ENCODE measurements at places on chromosomes 7 and 10.
A peak's percentile ranks its signal among the peaks of the same experiment; 100 is the strongest.

DNA sequence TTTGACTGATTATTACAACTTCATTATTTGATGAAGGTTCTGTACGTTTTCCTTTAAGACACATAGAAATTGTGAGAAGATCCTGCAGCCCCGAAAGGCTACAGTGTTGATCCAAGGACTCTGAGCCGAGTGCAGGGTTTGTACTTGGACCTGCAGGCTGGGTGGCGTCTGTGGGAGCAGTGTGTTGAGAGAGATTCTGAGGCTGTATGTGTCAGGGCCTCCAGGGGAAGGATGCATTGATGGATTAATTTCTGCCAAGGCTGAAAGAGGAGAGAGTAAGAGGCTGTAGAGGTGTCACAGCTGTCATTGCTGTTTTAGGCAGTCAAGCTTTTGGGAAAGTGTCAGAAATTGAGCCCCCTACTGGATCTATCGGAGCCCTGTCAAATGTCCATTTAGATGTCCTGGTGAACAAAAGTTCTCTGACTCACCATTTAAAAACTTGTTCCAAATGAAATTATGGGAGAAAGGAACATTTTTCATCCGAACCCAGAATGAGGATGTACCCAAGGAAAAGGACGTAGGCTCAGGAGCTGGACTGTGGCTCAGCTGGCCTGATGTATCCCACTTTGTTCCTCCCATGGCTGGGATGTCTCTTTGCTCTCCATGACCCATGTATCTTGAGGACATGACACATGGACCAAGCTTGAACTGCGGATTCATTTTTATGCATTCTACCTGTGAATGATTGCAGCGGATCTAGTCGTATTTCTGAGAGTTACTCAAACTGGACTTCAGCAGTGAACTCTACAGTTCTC, 102.2 kb downstream of the TCF7L2 start:
- peak; percentile 62 for DNase-seq

GRCh38 chr10:18282094-18282493, 141.9 kb downstream of the CACNB2 start:
- no peak for DNase-seq

- DNase-seq: no peak
Observed at GRCh38 chr7:143988976-143989745, 11.0 kb upstream of the OR6B1 start.

DNA sequence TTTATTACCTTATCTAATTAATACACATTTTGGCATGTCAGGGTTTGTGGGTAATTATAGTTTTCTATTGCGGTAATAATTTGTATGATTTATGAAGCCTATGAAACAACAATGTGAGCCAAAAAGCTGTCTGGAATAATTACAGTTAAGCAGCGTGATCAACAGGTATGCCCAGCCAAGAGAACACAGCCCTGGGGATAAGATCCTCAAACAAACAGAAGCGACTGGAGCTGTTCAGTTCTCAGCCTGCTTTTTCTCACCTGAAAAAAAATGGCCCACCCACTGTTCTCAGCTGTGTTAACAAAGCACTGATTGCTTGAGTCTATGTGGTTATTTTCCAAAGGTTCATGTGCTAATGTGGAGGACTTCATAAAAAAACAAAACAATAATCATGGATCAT, 855.8 kb downstream of the GATA3 start:
- DNase-seq: no peak

DNA sequence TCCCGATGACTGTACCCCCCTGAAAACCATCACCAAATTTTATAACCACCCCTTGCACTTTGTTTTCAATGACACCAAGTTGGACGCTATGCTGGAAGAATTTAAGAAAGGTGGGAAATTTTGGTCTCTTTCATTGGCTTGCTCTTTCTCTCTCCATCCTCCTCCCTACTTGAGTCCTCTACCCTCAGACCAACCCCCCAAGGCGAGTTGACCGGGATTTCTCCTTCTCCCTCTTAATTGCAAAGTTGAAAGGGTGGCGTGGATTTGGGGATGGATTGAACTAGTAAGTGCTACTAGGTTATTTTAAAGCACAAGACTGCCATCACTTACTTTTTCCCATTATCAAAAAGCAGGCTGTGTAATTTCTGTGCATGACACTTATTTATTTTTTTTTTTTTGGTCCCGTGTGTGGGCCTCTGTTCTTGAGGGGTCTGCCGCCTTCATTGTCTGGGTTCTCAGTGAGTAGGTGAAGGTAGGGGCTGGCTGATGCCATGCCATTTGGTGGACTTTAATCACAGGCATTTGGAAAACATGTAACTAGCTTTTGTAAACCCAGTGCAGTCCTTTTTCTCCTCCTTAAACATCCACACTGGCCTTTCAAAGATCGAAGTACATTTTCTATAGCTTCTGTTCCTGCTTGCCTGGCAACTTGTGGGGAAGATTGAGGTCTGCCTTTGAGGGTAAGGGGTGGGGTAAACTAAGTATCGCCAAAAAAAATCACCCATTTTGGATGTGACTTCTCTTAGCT, 2.1 kb downstream of the CNNM2 start:
- DNase-seq: no peak

DNA sequence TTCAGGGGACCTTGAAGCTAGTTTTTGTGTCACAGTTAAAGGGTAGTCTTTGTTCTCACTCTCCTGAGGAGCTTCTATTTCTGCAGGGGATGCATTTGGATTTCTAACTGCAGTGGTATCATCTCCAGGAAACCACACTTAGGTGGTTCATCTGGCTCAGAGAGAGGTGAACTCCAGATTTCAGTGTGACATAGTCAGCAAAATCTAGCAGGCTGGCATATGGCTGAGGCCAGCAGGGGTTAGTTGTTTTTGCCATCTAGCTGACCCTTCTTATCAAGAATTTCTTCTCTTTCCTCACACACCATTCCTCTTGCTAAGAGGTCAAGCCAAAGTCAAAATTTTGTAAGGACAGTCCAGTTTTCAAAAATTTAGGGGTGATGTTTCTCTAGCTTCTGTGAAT, 248.2 kb downstream of the REEP3 start:
- DNase-seq: no peak

GRCh38 chr10:16586358-16587138, 64.9 kb upstream of the C1QL3 start:
- no peak for DNase-seq

DNA sequence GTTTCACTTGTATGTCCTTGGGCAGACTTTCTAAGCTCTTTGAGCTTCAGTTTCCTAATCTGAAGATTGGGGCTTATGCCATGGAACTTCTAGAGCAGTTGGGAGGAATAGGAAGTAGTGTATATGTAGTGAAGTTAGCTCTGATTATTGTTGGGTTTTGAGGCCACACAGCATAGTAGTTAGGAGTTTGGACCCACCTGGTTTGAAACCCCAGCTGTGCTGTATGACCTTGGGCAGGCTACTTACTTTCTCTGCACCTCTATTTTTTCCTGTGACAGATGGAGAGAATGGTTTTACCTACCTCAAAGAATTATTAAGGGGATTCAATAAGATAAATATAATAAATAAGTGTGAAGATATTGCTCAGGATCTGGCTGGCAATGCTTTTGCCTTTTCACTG, 61.4 kb upstream of the ADRB1 start:
- no peak for DNase-seq

DNA sequence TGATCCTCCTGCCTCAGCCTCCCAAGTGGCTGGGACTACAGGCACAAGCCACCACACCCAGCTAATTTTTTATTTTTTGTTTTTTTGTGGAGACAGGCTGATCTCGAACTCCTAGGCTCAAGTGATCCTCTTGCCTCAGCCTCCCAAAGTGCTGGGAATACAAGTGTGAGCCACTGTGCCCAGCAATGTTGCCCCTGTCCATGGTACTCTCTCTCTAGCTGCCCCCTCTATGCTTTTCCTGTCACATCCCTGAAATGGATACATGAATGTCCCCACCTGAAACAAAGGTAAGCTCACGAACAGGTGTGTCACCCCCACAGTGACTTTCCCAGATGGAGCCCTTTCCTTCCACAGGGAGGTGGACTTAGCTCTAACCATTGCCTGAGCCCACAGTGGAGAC, 141.1 kb upstream of the MGMT start:
- DNase-seq: no peak

- no peak for DNase-seq
Observed at GRCh38 chr7:75811894-75812678, 1.5 kb downstream of the CCL24 start.

- no peak for DNase-seq
Observed at GRCh38 chr10:35637462-35637861, 4.6 kb downstream of the FZD8 start.

DNA sequence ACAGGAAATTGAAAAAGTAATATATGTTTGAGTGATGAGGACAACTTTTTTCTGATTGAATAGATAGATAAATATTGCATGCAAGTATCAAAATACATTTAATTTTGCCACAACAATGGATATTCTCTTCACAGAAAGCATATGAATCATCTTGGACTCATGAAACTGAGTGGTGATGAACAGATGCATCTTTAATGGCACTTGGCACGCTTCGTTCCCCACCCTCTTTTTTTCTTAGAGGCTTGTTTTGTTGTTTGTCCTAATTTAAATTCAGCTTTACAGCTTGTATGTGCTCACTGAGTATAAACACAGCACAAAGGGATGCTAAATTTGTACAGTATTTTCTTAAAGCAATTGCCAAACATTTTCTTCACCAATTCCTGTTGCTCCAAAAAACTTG, 145.0 kb upstream of the YAE1 start:
- DNase-seq: no peak

- peak; percentile 100 for DNase-seq
Observed at GRCh38 chr7:107168233-107169119, at the start of gene HBP1. HBP1 (plus strand) TSS chr7:107169003; CDS start chr7:107179894, 10,891 bp downstream.

GRCh38 chr10:48993627-48994026, 54.0 kb upstream of the LRRC18 start:
- DNase-seq: no peak

GRCh38 chr10:30422981-30423654, 10.9 kb upstream of the MAP3K8 start:
- DNase-seq: peak; percentile 56

GRCh38 chr7:157997471-157997870, 590.2 kb downstream of the PTPRN2 start:
- DNase-seq: no peak

DNA sequence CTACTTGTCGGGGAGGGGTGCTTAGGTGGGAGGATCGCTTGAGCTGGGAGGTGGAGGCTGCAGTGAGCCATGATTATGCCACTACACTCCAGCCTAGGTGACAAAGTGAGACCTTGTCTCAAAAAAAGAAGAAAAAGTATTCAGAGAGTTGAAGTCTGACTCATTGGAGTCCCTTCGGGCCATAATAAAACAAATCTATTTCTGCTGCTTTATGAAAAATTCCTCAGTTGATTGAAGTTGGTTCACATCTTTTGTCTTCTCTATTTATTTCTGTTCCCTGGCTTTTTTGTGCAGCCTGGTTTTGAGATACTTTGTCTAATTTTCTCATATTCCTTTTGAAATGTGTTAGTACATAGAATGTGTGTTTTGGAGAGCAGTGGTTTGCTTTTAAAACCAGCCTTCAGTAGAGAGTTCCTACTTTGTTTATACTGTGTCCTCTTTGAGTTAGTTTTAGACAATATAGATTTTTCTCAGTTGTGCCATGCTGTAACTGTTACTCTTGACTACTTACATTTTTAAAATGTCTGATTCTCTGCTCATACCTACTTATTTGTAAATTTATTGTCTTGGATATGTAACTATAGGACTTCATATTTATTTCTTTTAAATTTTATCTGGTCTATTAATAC, 36.7 kb downstream of the LUC7L2 start:
- DNase-seq: no peak

DNA sequence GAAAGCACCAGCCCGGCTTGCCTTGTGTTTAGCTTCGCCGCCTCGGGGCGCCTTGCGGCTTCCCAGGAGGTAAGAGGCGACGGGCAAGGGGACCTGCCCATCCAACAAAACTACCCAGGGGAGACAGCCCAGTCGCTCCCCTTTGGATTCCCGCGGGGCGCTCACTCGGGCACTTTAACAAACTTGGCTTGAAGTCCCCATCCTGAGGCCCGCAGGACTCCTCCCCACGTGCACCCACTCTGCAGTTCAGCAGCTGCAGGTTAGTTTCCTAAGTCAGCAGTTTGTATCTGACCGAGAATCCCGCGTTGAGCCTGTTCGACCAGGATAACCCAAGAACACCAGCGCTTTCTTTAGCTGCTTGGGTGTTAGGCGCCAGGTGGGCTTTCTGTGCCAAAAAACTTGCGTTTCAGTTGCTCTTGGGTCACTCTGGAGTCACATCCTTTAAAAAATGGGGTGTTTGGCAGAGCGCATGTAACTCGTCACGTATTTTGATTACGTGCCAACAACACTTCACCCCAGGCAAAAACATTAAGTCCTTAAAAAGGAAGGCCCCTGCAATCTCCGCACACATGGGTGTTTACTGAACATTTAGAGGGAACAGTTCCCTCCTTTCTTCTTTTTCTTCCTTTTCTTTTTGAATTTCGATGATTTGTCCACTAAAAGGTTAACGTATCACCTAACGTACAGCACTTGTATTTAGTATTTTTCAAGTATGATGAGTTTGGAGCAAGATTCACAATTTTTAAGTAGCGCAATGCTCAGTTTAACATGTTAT, 876 bp downstream of the DNAH11 start:
- DNase-seq: peak; percentile 56

GRCh38 chr7:54812756-54813322, 53.8 kb upstream of the SEC61G start:
- DNase-seq: no peak

- no peak for DNase-seq
Observed at GRCh38 chr10:21368022-21368582, 157.4 kb downstream of the SKIDA1 start.

DNA sequence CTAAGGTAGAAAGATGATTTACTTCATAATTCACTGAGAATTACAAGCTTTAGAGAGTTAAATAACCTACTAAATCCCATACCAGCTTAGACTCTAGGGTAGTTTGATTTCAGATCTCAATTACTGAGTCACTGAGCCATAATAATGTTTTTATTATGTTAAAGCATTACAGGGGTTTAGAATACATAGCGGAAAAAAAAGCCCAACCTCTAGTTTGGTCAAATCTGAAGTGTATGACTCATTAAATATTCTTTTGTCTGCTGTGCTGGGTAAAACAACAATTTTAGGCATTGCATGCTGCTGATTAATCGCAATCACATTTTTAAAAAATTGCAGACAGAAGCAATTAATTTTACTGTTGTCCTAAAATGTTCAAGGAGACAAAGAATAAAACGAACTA, 48.5 kb downstream of the MALRD1 start:
- DNase-seq: no peak

DNA sequence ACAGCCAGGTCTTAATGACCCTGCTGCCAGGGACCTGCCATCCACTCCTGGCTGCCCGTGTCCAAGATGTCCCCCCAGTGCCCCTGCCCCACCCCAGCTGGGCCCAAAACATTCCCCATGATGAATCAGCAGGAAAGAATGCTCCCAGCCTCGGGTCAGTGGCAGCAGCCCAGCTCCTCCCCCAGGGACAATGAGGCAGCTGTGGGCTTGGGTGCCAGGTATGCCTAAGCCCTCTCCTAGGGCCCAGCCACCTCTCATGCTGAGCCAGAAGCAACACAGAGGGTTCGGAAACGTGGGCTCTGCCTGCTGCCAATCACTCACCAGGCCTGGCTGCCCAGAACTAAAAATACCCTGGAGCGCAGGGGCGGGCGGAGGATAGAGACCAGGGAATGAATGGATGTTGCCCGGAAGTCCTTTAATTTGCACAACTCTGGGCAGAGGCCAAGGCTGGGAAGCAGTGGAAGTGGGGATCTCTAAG, 1.5 kb upstream of the LOXL4 start:
- peak; percentile 68 for DNase-seq

- DNase-seq: no peak
Observed at GRCh38 chr10:124464028-124464965, 2.7 kb downstream of the LHPP start.

GRCh38 chr10:17235136-17235535, 7.1 kb downstream of the VIM start:
- DNase-seq: peak; percentile 58

Measured in dermis blood vessel endothelial cell (primary cell).